ENCODE measurements at places on chromosomes 1 and 21.

GRCh38 chr1:10001016-10001665 lies 4.1 kb downstream of the RBP7 start:
- DNase-seq = no peak

GRCh38 chr1:172400722-172401105 lies 19.8 kb upstream of the C1orf105 start:
- no peak for DNase-seq

DNA sequence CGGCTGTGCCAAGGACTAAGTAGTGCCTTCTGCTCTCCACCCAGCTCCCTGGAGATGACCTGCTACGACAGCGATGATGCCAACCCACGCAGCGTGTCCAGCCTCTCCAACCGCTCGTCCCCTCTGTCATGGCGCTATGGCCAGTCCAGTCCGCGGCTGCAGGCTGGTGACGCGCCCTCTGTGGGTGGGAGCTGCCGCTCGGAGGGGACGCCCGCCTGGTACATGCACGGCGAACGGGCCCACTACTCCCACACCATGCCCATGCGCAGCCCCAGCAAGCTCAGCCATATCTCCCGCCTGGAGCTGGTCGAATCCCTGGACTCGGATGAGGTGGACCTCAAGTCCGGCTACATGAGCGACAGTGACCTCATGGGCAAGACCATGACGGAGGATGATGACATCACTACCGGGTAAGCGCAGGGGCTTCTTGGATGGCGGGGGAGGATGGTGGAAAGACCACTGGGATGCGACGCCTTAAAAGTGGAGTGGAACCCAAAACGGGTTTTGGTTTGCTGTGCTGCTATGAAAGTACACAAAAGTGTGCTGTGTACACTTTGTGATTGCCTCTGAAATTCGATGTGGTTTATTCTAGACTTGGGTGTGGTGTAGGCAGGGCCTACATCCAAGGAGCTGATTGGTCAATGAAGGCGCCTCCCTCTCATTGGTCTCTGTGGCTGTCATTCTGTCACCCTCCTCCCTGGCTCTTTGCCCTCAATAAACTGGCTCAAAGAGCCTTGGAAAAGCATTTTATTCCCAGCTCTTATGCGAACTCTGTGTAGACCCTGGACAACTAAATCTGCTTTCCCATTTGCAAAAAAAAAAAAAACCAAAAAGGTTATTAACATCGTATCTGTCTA lies 110.4 kb upstream of the IPO9 start:
- DNase-seq = no peak

GRCh38 chr1:114088392-114089299 lies 65.0 kb downstream of the SYT6 start:
- DNase-seq = no peak

Measured in activated B cell treated with CpG ODN at 0.5 μM for 24 hours (primary cell).